Left lung (tissue), 14 donors: ENCODE measurements at places on chromosomes 3 and 15.

DNA sequence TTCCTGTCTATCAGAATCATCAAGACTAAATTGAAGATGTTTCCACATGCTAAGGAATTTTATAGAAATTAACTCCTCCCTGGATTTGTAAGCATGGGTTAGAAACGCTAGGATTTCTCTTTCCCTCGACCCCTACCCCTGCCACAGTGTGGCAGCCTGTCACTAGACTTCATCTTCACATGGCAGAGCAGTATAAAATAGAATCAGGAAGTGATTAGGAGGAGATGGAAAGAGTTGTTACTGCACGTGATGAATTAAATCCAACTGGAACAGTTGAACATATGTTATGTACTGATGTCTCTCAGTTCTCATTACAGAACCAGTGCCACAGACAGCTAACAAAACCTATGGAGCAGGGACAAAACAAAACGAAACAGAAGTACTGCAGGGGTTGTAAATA lies 130.0 kb upstream of the BNIP2 start:
- no peak for DNase-seq

DNA sequence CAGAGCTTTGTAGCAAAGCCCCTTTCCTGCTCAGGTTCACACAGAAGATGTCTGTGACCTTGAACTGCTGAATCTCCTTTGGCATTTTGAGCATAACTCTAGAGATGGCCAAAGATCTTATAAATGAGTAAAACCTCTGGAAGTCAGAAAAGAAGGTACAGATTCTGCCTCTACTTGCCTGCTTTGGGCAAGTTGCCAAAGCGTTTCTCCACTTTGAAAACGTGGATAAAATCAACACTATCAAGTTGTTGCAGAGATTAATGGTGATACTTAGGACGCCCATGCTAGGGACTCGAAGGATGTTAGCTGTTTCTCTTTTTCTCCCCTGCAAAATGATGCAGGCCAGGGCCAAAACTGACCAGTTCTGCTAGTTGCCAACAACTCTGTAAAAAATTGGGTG lies 68.0 kb upstream of the CMTM7 start:
- DNase-seq: no peak

DNA sequence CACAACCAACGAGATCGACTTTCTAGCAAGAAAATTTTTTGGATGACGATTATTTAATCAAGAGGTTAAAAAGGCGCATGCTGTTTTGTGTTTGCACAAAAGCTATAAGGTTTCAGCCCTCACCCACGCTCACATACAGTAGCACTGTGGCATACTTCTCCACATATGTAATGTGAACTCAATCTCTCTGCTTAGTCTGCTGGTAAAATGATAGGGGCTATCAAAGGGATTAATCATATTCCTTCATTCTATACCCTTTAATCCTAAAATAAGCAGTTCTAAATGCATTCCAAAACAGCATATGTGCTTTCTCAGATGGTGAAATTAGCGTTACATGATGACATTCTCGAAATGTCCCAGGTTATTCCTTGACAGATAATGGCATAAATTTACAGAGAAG lies 196.9 kb upstream of the PRICKLE2 start:
- no peak for DNase-seq

DNA sequence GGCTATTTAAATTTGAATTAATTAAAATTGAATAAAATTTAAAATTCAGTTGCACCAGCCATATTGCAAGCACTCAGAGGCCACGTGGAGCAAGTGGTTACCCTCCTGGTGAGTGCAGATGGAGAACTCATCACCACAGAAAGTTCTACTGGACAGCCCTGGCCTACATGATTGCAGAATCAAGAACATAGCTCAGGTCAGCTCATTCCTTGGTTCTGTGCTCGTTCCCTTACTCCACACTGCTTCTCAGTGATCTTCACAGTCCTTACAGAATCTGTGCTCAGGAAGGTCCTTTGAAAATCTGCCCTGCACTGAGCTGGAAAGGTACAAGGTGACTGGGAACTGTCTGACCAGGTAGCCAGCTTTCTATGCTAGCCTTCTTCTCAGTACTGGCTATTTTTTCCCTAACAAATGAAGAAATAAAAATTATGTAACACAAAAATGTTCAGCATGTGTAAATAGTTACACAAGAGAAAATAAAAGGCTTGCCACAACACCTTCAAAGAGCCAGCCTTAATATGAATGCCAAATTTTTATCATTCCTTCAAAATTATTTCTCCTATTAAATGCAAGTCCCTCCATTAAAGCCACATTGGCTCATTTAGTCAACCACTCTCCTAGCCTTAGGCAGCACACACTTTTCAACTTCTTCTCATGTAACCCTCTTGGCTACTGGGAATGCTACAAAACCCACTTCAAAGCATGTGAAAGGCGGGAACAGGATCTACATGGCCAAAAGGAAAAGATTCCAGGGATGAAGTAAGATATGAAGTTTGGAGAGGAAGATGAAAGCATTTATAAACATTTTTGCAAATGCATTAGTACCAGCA lies 326.4 kb upstream of the WNT5A start:
- no peak for DNase-seq

DNA sequence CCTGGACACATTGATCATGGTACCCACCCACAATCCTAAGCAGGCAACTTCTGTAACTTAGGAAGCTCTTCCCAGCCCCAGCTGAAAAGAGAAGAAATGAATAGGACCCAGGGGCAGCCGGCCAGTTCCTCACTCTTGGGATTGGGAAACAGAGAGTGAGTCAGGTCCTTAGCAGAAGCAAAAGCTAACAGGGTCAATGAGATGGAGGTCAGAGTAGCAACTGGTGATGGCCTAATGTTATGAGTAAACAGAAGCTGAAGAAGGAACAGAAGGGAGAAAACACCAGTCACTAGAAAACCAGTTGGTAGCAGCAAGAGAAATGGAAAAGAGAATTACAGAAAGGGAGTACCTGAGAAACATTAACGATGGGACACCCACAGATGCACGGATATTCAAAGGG lies 20.0 kb downstream of the RIOX2 start:
- DNase-seq: no peak

- DNase-seq: no peak
Observed at GRCh38 chr15:70955151-70955550, 62.5 kb downstream of the LRRC49 start.

- no peak for DNase-seq
Observed at GRCh38 chr3:34102288-34102687, 303.9 kb downstream of the PDCD6IP start.

GRCh38 chr15:65069179-65069578 lies 1.4 kb upstream of the RASL12 start:
- no peak for DNase-seq
